ENCODE measurements at places on chromosomes 1 and 21. TPM values are rescaled to one million over a fixed set of nuclear protein-coding genes. Genes with fewer than 3 reads are reported as not detected.

DNA sequence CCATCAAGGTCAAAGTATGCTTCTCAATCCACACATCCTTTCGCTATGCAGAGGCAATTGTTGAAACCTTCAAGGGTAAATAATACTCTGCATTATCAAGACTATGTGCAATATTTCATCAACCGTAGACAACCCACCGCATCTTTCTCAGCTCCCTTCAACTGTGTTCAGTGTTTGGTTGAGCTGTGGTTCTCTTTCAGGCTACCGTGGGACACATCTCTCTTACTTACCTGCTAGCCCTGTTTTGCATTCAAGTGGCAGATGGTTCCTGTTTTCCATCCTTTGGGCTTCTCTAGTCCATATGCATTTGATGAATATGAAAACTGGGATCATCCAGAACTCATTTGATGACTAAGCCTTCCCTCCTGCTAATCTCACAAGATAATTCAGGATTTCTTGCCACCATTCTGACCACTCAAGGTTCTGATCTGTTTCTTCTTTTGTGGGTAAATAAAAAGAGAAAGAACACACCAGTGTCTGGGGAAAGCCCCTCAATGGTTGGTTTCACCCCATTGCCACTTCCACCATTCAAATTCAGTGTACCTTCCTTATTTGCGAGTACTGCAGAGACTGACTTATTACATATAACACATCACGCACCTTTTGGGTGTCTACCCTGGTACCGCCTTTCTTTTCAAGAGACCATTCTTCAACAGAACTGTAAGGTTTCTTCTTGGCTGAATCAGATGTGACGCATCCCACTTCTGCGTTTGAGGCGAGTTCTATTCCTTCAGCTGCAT is 61.7 kb downstream of the BACE2 start:
- DNase-seq: no peak

GRCh38 chr1:17624611-17625233 is 85.2 kb downstream of the ARHGEF10L start:
- DNase-seq: no peak

The PLEKHG5 gene
- 6.3 TPM for total RNA-seq

- DNase-seq: no peak
These were observed 58.5 kb upstream of the FGGY start for GRCh38 chr1:59238333-59238934.

The CRNN gene
- not detected for total RNA-seq

The CFAP141 gene
- not detected for total RNA-seq

The DENND2C gene
- total RNA-seq: 3.2 TPM

- no peak for DNase-seq
These were observed 101.5 kb upstream of the ADGRL2 start for GRCh38 chr1:81699234-81699633.

The HRNR gene
- total RNA-seq: not detected

The FYB2 gene
- 0.87 TPM for total RNA-seq

- DNase-seq: peak; percentile 32
These were observed 13.8 kb downstream of the SLC35E2B start for GRCh38 chr1:1678581-1679380.

DNA sequence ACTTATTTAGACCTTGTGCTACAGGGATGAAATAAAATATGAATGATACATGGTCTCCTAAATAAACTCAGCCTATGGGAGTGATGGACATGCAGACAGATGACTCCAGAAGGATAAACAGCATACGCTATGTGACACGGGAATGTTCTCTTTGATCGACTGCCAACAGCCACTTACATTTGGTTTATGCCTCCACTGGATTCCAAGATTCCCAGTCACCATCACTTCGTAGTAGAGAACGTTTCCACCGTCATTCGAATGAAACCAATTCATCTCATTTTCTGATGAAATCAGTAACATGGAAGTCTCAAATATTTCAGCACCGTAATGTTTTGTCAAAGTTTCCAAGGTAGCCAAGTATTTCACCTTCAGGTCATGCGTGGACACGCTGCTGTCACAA is 99.7 kb downstream of the JAK1 start:
- no peak for DNase-seq

The TTC22 gene
- 4.8 TPM for total RNA-seq

DNA sequence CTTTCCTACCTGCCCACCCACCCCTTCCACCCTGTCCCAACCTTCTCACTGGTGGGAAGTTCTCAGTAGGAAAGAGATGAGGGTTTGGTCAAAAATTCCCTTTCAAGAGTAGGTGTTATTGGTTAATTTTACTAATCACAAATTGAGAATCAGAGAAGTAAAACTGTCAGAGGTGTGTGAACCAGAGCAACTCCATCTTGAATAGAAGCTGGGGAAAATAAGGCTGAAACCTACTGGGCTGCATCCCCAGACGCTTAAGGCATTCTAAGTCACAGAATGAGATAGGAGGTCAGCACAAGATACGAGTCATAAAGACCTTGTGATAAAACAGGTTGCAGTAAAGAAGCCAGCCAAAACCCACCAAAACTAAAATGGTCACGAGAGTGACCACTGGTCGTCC is 11.5 kb downstream of the PLA2G2D start:
- DNase-seq: no peak

DNA sequence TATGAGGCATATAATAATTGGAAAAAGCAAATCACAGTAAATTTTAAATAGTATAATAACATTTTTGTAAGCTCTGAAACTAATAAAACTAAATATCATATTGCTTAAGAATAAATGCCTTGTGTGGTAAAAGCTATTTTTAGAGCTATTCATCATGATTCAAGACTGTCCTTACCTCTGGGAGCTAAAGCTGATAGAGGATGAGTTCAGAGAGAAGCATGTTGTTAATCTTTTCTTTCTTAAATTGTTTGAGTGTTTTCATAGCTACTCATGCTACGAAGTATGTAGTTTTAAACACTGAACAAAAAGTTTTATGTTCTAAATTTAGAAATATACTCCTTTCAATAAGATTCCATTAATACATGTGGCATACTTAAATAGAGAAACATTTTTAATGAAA is 30.5 kb downstream of the IFI16 start:
- no peak for DNase-seq

GRCh38 chr1:35255276-35255675 is 13.2 kb upstream of the ZMYM4 start:
- no peak for DNase-seq

The DNALI1 gene
- total RNA-seq: 17.9 TPM

- DNase-seq: no peak
These were observed 14.5 kb downstream of the PDZK1IP1 start for GRCh38 chr1:47175227-47175934.

- DNase-seq: no peak
These were observed 251.8 kb upstream of the ST6GALNAC5 start for GRCh38 chr1:76615253-76616035.

DNA sequence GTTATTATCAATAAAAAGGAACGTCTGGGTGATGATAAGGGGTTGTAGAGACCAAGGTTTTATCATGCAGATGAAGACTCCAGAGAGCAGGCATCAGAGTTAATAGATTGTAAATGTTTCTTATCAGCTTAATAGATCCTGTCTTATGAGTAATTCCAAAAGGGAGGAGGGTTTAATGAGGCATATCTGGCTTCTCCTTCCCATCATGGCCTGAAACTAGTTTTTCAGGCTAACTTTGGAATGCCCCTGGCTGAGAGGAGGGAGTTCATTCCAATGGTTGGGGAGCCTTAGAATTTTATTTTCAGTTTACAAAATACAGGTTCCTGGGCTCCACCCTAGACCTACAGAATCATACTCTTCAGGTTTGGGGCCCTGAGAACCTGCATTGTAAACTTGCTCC is 13.5 kb downstream of the PLA2G2D start:
- DNase-seq: no peak

The LDLRAD1 gene
- total RNA-seq: not detected

- no peak for DNase-seq
These were observed 46.2 kb downstream of the SH3GLB1 start for GRCh38 chr1:86750530-86750929.

- DNase-seq: no peak
These were observed 7.8 kb downstream of the CASZ1 start for GRCh38 chr1:10788592-10789006.

The OR2L5 gene
- total RNA-seq: not detected

The AHCTF1 gene
- 22.4 TPM for total RNA-seq
